ENCODE measurements at places on chromosomes 11 and 22. TPM values are rescaled to one million over a fixed set of nuclear protein-coding genes. Genes with fewer than 3 reads are reported as not detected.

C11orf97 gene
- total RNA-seq = not detected

ADORA2A gene
- total RNA-seq = 0.91 TPM

PDE2A gene
- total RNA-seq = 1.2 TPM

OR4A16 gene
- not detected for total RNA-seq

TMEM121B gene
- total RNA-seq = 0.16 TPM

Measured in A549 treated with CORT108297 at 1 μM for 4 hours (cell line).